ENCODE measurements at places on chromosomes 16 and 17.

GRCh38 chr17:57544401-57544800 is 200.7 kb downstream of the CCDC182 start:
- DNase-seq: no peak

GRCh38 chr17:19703106-19703827 is 13.1 kb downstream of the SLC47A2 start:
- no peak for DNase-seq

DNA sequence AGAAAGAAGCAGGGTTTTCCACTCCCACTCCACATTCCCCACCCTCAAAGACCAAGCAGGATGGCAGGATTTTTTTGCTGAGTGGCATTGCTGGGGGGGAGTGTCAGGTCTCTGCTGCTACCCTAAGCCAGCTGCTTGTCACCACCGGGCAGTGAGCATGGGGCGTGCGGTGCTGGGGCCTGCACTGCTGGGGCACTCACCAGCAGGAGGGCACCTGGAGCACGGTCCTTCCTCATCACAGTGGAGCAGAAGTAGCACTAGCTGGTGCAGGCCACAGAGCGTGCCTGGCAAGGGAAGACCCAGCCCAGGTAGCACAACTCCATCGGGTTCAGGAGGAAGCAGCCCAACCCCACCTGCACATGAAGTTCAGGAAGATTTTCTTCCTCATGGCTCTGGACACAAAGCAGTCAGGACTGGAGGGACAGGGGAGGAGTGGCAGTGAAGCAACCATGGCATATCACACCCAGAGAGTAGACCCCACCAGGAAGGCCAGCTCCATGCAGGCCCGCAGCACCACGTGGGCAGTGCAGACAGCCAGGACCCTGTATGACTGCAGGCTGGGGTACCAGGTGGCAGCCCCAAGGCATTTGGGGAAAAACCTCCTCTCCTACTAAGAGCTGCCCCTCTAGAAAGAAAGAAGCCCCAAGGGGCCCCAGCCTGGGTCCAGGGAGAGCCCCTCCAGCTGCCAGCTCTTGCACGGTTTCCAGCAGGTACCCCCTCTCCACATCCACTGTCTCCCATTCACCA is 16.7 kb upstream of the MYO18A start:
- DNase-seq: no peak

DNA sequence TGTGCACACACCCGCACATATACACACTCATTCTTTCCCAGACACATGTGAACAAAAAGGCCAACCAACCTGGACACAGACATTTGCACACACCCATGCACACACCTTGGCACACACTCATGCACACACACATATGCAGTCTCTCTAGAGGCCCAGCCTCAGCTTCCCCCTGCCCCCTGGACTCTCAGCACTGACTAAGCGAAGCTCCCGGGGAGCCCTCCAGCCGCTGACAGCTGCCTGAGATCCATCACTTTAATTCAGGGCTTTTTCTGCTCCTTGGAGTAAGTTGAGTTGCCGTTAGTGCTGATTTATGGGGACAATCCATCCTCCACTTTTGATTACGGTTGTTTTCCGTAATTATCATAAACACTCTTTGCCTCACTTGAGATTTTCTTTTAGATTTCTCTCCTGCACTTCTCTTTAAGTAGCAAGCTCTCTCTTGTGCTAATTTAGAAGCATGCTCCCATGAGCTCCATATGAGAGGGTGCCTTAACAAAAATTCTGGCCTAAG is 158.6 kb upstream of the CDC42EP4 start:
- DNase-seq: no peak

- DNase-seq: no peak
These were observed 23.0 kb downstream of the TSPOAP1 start for GRCh38 chr17:58305626-58306025.

DNA sequence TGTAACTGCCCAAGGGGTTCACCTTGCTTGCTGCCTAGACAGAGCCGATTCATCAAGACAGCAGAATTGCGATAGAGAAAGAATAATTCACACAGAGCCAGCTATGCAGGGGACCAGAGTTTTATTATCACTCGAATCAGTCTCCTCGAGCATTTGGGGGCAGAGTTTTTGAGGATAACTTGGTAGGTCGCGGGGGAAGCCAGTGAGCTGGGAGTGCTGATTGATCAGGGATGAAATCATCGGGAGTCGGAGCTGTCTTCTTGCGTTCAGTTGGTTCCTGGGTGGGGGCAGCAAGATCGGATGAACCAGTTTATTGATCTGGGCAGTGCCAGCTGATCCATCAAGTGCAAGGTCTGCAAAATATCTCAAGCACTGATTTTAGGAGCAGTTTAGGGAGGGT is 9.1 kb downstream of the ITGAM start:
- DNase-seq: no peak

GRCh38 chr16:30399435-30400186 is 4.4 kb downstream of the ZNF48 start:
- no peak for DNase-seq
